ENCODE measurements at places on chromosomes 5 and 9.

GRCh38 chr5:67793418-67793817 is 422.1 kb upstream of the PIK3R1 start:
- DNase-seq = no peak

DNA sequence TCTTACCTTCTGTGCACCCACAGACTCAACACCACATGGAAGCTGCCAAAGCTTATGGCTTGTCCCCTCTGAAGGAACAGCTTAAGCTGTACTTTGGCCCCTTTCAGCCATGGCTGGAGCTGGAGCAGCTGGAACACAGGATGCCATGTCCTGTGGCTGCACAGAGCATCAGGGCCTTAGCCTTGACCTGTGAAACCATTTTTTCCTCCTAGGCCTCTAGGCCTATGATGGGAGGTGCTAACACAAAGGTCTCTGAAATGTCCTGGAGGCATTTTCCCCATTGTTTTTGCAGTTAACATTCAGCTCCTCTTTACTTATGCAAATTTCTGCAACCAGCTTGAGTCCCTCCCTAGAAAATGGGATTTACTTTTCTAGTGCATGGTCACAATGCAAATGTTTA is 461.4 kb upstream of the TYRP1 start:
- no peak for DNase-seq

DNA sequence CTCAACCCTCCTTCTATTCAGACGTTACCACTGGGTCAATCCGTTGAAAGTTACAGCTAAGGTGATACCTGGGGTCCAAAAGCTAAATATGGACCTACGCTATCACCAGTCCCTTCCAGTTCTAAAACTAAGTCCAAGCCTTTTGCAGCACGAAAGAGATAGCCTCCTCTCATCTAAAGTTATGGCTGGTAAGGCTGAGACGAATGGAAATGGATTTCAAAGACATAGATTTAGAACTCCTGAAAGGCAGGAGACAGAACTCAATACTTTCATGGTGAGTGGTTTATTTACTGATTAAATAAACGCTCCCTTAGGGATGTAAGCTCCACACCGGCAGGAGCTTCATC is 751 bp upstream of the RIC1 start:
- no peak for DNase-seq

- DNase-seq = no peak
Measured at GRCh38 chr9:27537027-27537435, 7.4 kb upstream of the MOB3B start.

- no peak for DNase-seq
Measured at GRCh38 chr9:34377404-34377746, 677 bp upstream of the MYORG start.

DNA sequence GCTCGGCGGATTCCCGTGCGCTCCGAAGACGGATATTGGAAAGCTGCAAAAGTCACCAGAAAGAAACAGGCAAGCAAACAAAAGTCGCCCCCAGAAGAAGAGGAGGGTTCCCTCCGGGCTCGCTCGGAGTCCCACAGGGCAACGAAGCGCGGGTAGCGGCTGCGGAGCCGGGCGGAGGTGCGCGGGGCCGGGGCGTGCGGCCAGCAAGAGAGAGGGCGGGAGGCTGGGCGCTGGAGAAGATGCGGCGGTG is at the start of gene FBN2:
Gene FBN2, minus strand, starts transcription at position 246 of the 250 bp plus-strand sequence. CDS start 642 bp downstream, outside the sequence.
- DNase-seq = no peak

- DNase-seq = no peak
Measured at GRCh38 chr5:166436872-166437271, 1854.6 kb upstream of the WWC1 start.

DNA sequence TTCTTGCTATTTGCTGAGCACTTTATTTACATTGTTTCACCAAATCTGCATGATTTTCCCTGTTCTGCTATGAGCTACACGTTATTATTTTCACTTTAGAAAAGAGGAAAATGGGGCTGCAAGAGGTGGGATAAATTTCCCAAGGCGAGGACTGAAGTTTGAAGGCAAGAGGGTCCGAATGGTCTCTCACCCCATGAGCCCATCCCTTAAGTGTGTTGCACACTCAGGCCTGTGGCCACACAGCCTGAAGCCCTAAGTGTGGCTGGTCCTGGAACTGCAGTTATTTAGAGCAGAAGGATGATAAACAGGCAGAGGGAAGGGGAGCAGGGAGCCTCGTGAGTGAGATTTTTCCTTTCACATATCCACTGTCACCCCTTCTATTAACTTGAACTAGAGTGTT is 7.8 kb downstream of the PDE8B start:
- no peak for DNase-seq

DNA sequence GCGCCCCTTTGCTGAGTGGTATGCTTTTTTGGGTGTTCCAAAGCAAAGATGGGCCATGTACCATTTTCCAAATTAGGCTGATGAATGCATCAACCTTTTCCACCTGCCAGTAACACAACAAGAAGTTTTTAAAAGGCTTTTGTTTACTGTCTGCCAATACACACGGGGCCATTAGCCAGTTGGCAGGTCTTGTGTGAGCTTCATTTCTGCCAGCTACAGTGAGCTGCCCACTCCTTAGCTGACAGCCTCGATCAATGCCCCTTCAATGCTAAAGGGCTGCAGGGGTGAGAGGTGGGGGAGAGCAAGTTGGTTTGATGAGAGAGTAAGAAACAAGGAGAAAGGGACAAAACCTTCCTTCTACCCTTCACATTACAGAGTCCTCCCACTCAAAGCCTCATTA is 128.7 kb downstream of the C5orf15 start:
- no peak for DNase-seq

DNA sequence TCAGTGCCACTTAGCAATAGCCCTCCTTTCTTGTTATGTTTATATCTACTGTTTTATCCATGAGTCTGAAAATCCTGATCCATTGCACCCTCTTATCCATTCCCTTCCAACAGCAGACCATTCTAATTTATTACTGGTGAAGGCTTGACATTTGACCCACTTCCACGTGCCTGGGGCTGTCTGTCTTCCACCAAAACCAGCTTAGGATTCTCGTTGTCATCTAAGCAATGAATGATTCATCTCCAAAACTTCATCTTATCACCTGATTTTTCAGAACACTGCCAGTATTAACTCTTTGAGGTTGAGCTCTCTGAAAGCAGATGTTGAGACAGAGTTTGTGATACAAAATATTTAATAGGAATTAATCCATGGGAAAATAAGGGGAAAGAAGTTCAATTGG is 277.8 kb upstream of the FBXL7 start:
- no peak for DNase-seq

- no peak for DNase-seq
Measured at GRCh38 chr5:96294884-96295202, 138.2 kb downstream of the PCSK1 start.

DNA sequence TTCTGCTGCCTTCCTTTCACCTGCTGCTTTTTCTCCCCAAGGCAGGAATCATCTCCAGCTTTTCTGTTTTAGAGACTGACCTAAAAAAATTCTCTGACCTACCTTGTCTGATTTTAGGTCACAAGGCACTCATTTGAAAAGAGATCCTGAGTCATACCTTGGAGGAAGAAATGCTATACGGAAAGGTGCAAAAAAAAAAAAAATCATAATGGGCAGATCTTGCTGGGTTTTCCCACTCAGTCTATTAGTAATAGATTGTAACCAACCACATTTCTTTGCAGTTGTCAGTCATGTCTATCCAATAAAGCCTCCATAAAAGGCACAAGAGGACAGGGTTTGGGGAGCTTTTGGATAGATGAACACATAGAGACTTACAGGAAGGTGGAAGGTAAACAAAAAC is 70.0 kb downstream of the MTREX start:
- DNase-seq = no peak

GRCh38 chr5:163594951-163595350 is 89.5 kb downstream of the MAT2B start:
- DNase-seq = no peak

GRCh38 chr9:77215874-77216273 is 38.5 kb downstream of the VPS13A start:
- DNase-seq = no peak

GRCh38 chr5:135578685-135579341 is at the start of gene CXCL14:
Gene CXCL14, minus strand, starts transcription at chr5:135578991. Its CDS starts 213 bp downstream, at chr5:135578778.
- DNase-seq = no peak

DNA sequence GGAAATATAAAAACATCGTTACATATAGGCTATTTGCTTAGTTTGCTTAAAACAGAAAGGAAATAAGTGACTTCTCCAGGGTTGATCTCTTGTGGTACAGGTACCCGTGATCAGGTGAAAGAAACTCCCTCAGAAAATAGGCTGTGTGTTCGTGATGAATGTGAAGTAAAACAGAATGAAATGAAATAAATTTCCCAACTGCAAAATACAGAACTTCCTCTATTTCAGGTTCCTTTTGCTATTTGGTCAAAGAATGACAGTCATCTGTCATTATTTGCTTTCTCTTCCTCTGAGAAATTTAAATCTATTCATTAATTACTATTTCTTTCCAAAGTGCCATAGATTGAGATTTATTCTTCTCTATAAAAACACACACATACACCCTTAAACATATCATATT is 408.1 kb downstream of the FAM170A start:
- no peak for DNase-seq

DNA sequence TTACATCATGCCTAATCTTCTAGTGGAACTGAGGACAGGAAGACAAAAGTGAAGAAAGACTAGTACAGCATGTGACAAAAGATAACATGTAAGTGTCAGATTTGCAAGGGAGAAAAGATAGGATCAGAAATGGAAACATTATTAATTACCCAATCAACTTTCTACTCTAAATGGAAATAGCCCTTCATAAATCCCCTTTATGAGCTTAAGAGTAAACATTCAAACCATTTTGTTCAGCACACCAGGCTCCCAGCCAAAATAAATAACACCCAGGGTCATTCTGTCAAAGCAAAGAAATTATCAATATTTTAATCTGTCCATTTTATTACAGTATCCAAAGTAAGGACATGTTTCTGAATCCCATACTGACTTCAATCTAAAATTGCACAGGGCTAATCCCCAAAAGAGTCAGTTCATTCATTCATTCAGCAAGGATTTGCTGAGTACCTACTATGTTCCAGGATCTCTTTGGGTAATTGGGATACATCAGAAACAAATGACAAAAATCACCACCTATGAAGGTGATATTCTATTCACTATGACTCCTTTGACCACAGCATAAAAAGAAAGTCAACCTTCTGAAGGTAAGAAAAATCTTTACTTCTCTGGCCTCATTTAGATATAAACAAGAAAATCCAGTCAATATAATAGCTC is 5.3 kb downstream of the PRELID2 start:
- DNase-seq = no peak

- DNase-seq = no peak
Measured at GRCh38 chr5:124173386-124173785, 573.1 kb downstream of the ZNF608 start.

- no peak for DNase-seq
Measured at GRCh38 chr9:35396560-35397215, 93.2 kb upstream of the RUSC2 start.

GRCh38 chr5:95927927-95928723 is 33.5 kb downstream of the ELL2 start:
- no peak for DNase-seq

- no peak for DNase-seq
Measured at GRCh38 chr5:6359555-6360322, 18.6 kb downstream of the MED10 start.

GRCh38 chr9:78932849-78933627 is 636.1 kb downstream of the PSAT1 start:
- DNase-seq = no peak

DNA sequence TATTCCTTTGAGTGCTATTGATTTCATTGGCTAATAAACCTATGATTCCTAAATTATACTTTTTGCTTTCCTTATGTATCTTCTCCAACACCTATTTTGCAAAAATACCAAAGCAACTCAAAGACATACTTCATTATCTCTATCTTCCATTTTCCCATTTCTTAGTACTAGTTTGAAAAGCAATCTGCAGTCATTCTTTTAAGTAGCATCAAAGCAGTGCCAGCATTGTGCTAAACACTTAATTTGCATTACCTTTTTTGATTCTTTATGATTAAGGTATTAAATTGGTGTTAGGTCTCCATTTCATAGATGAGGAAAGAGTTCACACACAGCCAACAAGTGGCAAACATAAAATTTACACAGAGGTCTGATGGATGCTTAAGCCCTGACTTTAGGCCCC is 330.3 kb downstream of the ARL15 start:
- DNase-seq = no peak

DNA sequence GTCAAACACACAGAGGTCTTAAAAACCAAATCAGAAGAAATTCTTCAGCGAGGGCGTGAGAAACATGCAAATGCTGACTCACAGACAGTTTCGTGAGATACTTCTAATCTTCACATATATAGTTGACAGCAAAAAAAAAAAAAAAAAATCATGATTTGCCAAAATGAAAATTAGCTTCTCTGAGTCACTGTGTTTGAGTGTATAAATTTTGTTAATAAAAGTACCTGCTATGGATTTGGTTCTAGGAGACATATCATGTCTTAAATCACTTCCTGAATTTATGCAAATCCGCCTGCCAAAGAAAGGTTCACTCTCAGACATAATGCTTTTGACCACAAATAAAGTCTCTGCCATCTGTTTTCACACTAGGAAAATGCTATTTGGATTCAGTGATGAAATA is 114.3 kb downstream of the SLC1A3 start:
- no peak for DNase-seq

DNA sequence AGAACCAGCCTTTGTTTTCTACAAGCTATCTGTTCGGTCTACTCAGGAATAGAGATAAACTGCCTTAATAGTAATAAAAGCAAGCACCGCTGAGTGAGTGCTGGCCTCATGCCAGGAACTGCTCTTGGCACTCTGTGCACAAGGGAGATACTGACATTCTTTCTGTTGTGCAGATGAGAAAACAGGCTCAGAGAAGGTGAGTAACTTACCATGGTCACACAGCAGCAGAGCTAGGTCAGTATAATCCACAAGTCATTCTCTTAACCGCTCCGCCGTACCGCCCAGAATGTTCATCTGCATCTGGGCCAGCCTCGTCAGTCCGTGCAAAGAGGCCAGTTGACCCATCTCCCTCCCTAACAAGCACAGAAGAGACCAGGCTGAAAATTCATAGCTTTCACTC is 27.4 kb downstream of the QRFP start:
- no peak for DNase-seq

DNA sequence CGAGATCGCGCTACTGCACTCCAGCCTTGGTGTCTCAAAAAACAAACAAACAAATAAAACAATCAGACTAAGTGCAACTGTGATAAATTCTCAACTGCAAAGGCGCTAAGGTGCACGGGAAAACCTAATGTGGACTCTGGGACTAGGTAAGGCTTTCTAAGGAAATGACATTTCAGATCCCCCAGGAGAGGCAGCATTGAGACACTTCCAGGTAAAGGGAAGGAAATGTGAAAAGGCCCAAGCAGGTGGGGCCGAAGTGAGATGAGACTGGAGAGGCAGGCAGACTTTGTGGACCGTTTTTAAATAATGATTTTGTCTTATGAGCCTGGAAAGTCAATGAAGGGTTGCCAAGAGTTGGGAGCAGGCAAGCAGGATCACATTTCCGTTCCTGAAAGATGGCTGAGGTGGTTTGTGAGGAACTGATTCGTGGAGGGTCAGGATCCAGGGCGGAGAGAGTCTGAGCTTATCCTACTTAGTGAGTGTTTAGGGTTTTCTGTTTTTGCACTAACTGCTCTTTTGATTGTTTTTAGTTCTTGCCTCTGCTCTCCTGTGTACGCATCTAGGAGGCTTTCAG is 2.0 kb upstream of the APBA1 start:
- DNase-seq = no peak

- no peak for DNase-seq
Measured at GRCh38 chr5:76952795-76953536, at the start of gene CRHBP. Gene CRHBP, plus strand, starts transcription at chr5:76953045. Its CDS starts 90 bp downstream, at chr5:76953135.

GRCh38 chr5:149073213-149073612 is 10.4 kb upstream of the SH3TC2 start:
- DNase-seq = no peak

GRCh38 chr9:92138157-92138959 is 23.1 kb upstream of the SPTLC1 start:
- DNase-seq = no peak

Measured in stimulated activated CD8-positive, alpha-beta memory T cell treated with anti-CD3 and anti-CD28 coated beads, Interleukin-15, amount 100 ng/mL, for 4 hours (primary cell).